ENCODE measurements at places on chromosomes 6 and 20. TPM values are rescaled to one million over a fixed set of nuclear protein-coding genes. Genes with fewer than 3 reads are reported as not detected.

- peak; percentile 3 for DNase-seq
These were observed 143.7 kb downstream of the KLHL32 start for GRCh38 chr6:97068211-97068610.

- DNase-seq = peak; percentile 14
These were observed 59.0 kb upstream of the QKI start for GRCh38 chr6:163355426-163355991.

GRCh38 chr6:143098054-143098671, 37.5 kb downstream of the AIG1 start:
- no peak for DNase-seq

GRCh38 chr6:155001482-155001881, 6.4 kb downstream of the TIAM2 start:
- DNase-seq = no peak

- DNase-seq = no peak
These were observed 34.6 kb downstream of the TAF8 start for GRCh38 chr6:42084889-42085288.

GRCh38 chr6:149182262-149182661, 135.2 kb upstream of the TAB2 start:
- no peak for DNase-seq

The TPD52L1 gene
- 269 TPM for total RNA-seq

The HNF4A gene
- not detected for total RNA-seq

The CDH22 gene
- total RNA-seq = not detected

The TOMM6 gene
- 155 TPM for total RNA-seq
